ENCODE measurements at places on chromosomes 6 and 20.
A peak's percentile ranks its signal among the peaks of the same experiment; 100 is the strongest.

DNA sequence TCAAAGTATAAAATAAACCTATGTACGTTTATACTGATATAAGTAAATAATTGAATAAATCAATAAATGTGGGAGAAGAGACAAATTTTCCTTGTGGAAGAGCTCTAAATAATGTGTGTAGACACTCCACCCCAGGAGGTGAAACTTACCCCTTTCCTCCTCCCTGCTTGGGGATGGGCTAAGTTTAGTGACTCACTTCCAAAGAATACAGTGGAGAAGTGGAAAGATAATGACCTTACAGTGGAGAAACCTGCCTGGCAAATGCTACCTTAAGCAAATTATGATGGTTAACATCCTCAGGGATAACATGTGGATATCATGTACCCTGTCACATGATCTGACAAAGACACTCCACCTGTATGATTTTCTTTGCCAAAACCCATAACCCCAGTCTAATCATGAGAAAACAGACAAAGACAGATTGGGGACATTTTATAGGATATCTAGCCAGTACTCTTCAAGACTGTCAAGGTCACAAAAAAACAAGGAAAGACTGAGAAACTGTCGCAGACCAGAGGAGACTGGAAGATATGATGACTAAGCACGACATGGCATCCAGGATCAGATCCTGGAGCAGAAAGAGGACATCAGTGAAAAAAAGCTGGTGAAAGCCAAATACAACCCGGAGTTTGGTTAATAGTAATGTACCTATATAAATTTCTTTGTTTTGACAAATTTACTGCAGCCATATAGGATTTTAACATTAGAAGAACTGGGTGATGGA is 195.5 kb upstream of the PRDM1 start:
- DNase-seq = no peak

GRCh38 chr6:34478796-34479195 is 12.9 kb downstream of the PACSIN1 start:
- DNase-seq = no peak

DNA sequence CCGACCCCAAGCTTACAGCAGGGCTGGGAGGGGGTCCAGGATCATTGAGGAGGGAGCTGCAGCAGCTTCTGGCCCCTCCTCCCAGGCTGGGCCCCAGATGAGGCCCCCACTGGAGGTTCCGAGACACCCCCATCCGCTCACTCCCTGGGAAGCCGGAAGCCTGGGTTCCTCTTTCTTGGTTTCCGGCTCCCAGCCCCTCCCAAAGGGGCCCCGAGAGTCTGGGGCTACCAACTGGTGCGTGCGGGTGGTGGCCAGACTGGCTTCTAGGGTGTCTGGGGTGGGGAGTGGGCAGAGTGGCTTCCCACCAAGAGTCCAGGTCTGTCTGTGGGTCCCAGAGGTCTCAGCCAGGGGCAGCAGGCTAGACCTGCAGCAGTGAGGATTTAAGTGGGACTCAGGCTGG is 2.2 kb downstream of the RGS19 start:
- no peak for DNase-seq

DNA sequence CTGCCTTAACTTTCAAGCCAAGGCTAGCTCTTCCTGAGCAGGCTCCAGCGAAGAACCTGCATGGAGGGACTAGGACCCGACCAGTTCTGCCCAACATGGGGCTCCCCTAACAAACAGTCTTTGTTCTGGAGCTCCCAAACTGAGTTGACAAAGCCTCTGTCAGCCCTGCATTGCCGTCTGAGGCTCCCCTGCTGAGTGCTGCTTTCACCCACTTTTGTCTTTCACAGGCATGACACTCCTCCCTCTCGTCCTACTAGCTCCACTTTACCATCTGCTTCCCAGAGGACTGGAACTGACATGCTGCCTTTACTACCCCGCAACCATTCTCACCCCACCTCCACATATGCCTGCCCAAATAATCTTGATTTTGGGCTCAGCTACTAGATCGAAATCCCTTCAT is 45.1 kb upstream of the B4GALT5 start:
- DNase-seq = peak; percentile 67

DNA sequence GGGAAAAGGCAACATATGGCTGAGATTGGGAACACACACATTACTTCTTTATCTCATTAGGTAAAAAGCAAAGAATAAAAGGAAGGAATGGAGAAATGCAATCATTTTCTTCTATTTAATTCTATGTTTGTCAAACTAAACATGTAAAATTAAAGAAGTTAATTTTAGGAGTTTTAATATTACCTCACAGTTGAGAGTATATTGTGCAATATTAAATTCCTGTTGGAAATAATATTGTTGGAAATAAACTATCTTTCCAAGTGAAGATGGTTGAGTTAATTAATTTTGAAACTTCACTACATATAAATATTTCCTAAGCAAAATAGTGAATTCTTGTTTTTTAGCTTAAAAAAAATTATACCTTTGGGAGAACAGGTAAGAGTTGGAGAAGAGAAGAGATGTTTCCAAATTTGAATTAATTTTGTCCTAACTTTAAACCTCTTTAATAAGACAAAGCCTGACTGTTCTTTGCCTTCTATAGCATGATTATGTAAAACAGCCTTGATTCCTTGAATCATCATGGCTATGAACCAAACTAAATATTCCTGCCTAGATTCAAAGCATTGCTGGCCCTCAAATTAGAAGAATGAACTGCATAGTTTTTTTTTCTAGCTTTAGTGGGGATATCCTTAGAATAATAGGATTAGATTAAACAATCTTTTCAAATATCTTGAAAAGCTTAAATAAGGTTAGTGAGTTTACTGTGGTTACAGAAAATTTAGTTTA is 1349.1 kb upstream of the ADGRB3 start:
- no peak for DNase-seq

DNA sequence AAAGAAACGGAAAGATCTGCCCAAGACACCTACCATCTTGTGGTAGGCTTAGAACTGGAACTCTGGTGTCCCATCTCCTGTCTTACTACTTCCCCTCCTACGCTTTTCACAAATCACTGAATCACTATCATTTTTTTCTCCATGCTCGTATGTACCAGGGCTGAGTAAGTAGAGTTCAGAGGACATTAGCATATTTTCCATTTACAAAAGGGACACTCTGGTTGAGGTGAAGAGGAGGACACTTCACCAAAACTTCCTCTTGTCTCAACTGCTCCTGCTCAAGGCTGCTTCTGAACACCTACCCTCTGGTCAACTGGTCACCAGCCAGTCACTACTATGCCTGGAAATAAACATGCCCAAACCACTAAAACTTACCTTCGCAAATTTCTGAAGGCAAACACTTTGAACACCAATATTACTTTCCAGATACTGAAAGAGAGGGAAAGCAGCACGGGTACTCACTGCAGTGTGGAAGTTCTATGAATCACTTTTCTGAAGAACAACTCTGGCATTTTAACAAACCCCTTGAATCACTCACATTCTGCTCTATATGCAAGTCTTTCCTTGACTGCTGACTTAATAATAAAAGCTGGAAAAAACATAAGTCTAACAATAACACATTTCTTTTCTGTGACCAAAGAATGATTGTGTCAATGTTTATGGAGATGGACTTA is 123.3 kb downstream of the INSM1 start:
- DNase-seq = no peak

- no peak for DNase-seq
Measured at GRCh38 chr6:128068119-128068479, 167.2 kb upstream of the THEMIS start.

- no peak for DNase-seq
Measured at GRCh38 chr20:63533388-63533787, 3.8 kb downstream of the PTK6 start.

- DNase-seq = no peak
Measured at GRCh38 chr6:140427842-140428241, 1053.4 kb upstream of the CITED2 start.

DNA sequence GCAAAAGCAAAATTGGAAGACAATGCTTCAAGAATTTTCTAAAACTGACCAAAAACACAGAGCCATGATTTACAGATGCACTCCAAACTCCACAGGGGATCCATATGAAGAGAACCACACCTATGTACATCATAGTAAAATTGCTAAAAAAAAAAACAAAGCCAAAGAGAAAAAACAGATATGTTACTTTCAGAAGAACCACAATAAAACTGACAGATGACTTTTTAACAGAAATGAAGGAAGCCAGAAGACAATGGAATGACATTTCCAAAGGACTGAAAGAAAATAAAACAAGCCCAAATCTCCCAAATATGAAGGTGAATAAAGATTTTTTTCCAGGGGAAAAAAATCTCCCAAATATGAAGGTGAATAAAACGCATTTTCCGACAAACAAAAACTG is 17.5 kb downstream of the TRERF1 start:
- no peak for DNase-seq

GRCh38 chr20:58026361-58026760 is 202.1 kb downstream of the ANKRD60 start:
- DNase-seq = no peak

- no peak for DNase-seq
Measured at GRCh38 chr20:12947691-12948090, 61.1 kb upstream of the SPTLC3 start.

DNA sequence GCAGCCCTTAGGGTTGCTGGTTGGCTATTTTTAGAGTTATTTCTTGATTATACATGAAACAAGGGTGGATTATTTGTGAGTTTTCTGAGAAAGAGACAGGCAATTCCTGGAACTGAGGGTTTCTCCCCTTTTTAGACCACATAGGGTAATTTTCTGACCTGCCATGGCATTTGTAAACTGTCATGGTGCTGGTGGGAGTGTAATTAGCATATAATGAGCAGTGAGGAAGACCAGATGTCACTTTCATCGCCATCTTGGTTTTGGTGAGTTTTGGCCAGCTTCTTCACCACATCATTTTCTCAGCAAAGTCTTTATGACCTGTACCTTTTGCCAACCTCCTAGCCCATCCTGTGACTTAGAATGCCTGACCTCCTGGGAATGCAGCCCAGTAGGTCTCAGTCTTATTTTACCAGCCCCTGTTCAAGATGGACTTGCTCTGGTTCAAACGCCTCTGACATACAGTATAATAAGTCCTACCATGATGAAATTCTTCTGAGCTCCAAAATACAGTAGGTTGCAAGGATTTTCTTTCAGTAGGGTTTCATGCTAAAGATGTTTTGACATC is 117.1 kb downstream of the ISM1 start:
- no peak for DNase-seq

DNA sequence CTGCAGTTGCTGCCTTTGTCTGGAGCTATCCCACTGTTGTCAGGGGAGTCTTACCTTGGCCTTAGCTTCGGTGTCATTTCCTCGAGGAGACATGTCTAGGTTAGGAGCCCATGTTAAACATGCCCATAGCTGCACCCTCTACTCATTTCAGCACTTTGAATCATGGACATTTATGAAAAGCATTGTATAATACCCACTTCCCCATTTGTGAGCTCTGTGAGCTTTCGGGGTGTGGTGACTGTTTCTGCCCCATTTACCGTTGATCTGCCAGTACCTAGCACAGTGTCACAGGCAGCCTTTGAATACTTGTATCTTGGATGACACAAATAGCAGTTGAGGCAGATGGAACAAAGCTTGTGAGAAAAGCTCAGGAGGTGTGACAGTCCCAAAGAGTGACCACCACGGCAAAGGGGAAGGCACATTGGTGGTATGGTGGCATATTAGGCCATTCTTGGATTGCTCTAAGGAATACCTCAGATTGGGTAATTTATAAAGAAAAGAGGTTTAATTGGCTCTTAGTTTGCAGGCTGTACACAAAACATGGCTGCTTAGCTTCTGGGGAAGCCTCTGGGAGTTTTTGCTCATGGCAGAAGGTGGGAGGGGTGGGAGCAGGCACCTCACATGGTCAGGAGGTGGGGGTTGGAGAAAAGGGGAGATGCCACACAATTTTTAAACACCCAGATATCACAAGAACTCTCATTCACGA is 42.0 kb downstream of the JARID2 start:
- no peak for DNase-seq

- no peak for DNase-seq
Measured at GRCh38 chr6:12265791-12266190, 24.4 kb upstream of the EDN1 start.

- no peak for DNase-seq
Measured at GRCh38 chr6:21201637-21202350, 391.8 kb upstream of the SOX4 start.

DNA sequence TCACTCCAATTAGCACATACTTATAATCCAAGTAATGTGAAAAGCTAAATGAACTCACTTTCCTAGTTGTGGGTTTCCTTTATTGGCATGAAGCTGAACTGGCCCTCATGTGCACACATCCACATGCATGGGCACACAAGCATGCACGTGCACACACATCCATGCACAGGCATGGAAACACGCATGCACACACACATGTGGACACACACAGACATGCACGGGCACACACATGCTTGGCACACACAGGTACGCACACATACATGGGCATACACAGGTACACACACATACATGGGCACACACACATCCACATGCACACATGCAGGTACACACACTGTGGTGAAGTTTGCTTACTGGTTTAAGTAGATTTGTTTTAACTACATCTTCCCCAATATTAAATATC is 23.8 kb downstream of the SYNDIG1 start:
- DNase-seq = no peak

DNA sequence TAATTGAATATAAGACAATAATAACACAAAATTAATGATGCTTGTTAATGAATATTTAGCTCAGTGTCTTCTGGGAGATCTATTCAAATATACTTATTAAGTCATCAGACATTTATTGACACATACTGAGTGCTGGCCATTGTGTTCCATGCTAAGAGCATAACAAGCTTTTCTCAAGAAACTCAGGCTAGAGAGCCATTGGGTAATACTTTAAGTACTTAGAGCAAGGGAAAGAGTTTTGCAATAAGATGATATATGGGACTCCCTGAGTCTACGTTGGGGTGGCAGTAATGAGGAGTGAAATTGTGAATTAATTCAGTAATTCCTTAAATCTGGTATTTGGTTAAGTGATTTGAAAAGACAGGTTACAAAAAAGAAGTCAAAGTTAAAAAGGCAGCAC is 11.1 kb downstream of the TMEM200A start:
- DNase-seq = no peak

- no peak for DNase-seq
Measured at GRCh38 chr6:133040803-133041419, 200.2 kb upstream of the EYA4 start.

DNA sequence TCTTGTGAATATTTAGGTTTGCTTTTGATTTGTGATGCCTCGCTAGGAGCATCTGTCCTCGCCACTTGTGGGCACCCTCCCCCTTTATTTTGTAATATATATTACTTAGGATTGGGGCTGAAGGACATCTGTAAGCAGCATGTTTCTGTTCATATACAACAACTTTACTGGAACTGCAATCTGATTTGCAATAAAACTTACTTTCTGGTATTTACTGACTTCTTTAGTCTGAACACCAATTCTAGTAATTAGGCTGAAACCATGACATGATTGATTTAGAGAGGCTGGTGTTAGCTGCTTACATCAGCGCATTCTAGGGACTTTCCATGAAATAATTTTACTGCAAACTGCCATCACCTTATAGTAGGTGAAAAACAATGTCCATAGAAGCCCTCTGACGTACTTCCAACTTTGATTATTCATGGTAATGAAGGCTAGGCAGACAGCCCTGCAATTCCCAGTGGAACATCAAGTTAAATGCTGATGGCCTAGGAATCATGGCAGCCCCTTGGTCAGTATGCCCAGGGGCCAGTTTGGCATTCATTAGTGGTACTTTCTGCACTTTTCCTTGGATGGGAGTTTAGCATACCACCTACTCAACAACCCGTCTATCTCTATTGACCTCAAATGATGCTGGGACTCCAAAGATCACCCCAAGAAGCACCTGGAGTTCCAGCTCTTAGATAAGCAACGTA is 132.9 kb upstream of the MCHR2 start:
- DNase-seq = no peak

GRCh38 chr20:37903317-37904007 is 535 bp downstream of the VSTM2L start:
- no peak for DNase-seq

All from ELF-1 (cell line).